ENCODE measurements at places on chromosomes 16 and 17.

DNA sequence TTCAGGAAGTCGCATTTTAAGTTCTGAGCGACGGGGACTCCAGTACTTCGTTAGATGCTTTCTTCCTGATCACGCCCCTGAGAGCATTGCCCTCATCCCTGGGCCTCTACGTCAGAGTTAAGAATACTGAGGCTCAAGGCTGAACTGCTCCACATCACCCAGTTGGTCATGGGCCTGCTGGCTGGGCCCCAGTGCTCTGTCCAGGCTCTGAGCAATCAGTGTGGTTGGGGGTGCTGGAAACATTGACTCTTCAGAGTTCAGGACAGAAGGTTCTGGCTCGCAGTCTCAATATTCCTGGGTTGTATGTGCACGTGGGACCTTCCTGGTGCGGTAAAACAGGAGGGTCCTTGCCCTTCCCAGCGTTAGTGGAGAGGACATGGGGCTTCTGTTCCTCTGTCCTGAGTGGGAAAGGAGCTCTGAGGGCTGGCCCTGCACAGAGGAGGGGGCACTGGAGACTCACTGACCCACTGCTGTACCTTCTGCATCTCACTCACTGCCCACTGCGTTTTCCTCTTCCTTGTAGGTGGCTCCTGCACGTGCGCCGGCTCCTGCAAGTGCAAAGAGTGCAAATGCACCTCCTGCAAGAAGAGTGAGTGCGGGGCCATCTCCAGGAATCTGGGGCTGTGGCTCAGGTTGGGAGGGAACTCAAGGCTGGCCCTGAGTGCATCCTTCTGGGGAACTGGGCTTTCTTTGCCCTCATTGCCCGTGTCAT lies 518 bp downstream of the MT1E start:
- no peak for DNase-seq

- DNase-seq, result no peak
Measured at GRCh38 chr17:7560172-7561027, 1.3 kb upstream of the SENP3 start.

DNA sequence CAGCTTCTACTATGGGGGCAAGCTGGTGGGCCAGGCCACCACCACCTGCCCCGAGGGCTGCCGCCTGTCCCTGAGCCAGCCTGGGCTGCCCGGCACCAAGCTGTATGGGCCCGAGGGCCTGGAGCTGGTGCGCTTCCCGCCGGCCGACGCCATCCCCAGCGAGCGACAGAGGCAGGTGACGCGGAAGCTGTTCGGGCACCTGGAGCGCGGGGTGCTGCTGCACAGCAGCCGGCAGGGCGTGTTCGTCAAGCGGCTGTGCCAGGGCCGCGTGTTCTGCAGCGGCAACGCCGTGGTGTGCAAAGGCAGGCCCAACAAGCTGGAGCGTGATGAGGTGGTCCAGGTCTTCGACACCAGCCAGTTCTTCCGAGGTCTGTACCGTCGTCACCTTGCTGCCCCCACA lies 19.5 kb downstream of the IRF8 start:
- no peak for DNase-seq

GRCh38 chr17:27586203-27586721 lies 44.7 kb upstream of the LGALS9 start:
- no peak for DNase-seq

GRCh38 chr17:61757168-61757567 lies 106.2 kb downstream of the BRIP1 start:
- DNase-seq, result no peak

DNA sequence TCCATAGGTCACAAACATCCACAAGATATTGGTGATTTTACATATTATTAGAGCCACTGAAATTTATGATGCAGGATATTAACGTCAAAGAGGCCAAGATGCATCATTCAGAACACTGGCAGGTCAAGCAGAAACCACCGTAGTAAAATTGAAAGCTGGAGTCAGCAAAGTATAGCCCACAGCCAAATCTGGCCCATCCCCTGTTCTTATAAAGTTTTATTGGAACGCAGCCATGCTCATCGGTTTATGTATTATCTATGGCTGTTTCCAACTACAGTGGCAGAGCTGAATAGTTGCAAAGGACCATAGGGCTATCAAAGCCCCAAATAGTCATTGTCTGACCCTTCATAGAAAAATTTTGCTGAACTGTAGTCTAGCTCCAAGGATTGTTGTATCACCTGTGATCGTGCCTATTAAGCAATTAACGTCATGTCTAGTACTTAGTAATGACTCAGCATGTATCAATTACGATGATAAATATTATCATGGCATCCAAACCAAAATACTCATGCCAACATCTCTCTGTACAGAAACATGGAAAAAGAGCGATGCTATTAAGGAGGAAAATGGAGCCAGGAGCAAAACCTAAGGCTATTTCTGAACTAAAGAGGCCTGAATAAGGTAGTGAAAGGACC lies 165.6 kb downstream of the IRX3 start:
- no peak for DNase-seq

GRCh38 chr17:35766903-35767510 lies 6.3 kb downstream of the C17orf50 start:
- DNase-seq, result peak; percentile 71

DNA sequence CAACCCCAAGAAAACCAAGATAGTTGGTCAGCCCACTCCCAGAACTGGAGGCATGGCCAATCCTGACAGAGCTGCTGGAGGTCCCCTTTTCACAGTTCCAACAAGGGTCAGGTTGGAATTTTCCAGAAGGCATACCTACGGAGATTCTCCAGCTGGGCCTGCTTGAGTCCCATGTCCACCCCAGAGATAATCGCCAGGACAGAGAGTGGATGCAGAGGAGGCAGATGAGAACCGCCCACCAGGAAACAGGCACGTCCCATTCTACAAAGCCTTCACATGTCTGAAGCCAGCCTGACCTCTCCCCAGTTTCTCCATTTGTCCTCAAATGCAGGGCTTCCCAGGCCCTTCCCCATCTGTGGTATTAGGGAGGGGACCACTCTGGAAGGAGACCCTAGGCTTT lies 47.4 kb upstream of the SMURF2 start:
- DNase-seq, result no peak

- no peak for DNase-seq
Measured at GRCh38 chr16:88380619-88381018, 2.1 kb upstream of the ZNF469 start.

- DNase-seq, result no peak
Measured at GRCh38 chr16:13029786-13030185, 128.4 kb downstream of the SHISA9 start.

- peak; percentile 73 for DNase-seq
Measured at GRCh38 chr16:67246081-67246755, 1.1 kb downstream of the FHOD1 start.

DNA sequence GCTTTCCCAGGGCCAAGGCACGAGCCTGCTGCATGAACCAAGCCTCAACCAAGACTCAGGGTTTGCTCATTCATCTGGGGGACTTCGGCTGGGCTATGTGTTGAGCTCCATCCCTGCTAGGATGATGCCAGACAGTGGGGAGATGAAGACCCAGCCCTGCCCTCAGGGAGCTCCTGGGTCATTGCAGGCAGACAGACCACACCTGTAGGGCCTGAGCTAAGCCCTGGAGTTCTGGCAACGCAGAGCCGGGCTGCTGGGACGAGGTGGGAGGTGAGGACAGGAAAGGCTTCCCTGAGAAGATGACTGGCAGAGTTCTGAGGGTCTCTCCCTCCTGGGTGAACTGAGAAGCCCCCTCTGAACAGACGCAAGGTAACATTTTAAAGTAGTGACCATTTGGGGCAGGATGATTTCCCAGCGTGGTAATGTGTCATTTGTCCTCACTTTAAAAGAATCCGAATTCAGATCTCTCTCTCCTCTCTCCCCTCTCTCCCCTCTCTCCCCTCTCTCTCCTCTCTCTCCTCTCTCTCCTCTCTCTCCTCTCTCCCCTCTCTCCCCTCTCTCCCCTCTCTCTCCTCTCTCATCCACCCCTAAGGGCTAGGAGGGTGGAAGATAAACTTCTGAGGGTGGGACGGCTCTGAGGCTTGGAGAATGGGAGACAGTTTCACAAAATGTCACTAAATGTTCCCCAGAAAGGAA lies 98.4 kb downstream of the MGAT5B start:
- no peak for DNase-seq

GRCh38 chr16:56789360-56789759 lies 59.4 kb downstream of the NUP93 start:
- DNase-seq, result peak; percentile 38

- no peak for DNase-seq
Measured at GRCh38 chr17:6420173-6420641, 14.7 kb downstream of the AIPL1 start.

- peak; percentile 33 for DNase-seq
Measured at GRCh38 chr17:164303-165235, 16.9 kb downstream of the DOC2B start.

GRCh38 chr17:43846963-43847371 lies at the start of gene CD300LG:
TSS of gene CD300LG (plus strand) at chr17:43847176. CDS start at chr17:43847217, 41 bp downstream.
- DNase-seq, result no peak

GRCh38 chr17:81942167-81942553 lies 4.9 kb downstream of the MYADML2 start:
- no peak for DNase-seq

DNA sequence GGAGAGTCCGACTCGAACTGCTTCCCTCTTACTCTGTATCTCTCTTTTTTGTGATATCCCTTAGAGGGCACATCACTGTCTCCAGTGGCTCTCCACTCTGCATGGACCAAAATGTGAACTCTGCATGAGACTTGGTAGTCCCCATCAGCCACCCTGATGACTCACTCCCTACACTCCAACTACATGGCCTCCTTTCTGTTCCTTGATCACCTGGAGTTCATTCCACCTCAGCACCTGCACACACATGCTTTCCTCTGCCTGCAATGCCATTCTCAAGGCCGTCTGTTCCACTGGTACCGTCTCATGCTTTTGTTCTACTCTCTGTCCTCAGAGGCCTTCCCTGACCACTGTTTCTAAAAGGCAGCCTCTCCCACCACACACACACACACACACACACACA lies 109.3 kb downstream of the DNAH9 start:
- DNase-seq, result no peak

GRCh38 chr17:1995907-1996799 lies 29.0 kb downstream of the RTN4RL1 start:
- DNase-seq, result no peak

DNA sequence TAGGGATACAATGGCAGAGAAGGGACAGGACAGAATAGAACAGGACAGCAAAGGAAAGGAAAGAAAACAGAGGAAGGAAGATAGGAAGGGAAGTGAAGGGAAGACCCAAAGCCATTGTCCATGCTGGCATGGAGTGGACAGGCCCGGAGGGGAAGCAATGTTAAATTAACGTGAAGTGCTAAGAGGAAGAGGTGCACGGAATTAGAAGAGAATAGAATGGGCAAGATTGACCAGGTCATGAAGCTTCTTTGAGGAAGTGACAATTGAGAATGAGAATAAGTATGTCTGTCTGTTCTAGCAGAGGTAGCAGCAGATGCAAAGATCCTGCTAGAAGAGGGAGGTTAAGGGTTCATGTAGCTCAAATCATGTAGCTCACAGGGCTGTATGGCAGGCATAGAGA lies 117.2 kb downstream of the MAF start:
- no peak for DNase-seq

GRCh38 chr16:25729188-25729915 lies 37.6 kb downstream of the HS3ST4 start:
- no peak for DNase-seq

GRCh38 chr16:89920723-89921122 lies 2.1 kb downstream of the MC1R start:
- no peak for DNase-seq

GRCh38 chr17:4548721-4549531 lies 6.3 kb downstream of the MYBBP1A start:
- DNase-seq, result peak; percentile 44

DNA sequence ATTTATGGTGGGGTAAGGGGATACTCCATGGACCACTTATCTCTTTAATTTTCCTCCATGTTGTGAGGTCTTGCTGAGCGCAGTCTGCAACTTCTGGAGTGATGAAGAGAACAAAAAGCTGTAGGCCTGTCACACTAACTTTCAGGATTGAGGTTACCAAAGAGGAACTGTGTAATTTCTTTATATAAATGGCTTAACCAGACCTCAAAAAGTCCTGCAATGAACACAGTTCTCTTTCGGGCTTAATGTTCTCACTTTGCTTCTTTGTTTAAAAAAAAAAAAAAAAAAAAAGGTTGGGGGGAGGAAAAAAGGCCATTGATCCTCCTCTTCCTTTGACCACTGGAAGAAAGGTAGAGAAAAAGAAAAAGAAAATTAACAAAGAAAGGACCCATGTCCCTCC lies 86.8 kb upstream of the SOX9 start:
- DNase-seq, result no peak

- DNase-seq, result no peak
Measured at GRCh38 chr17:75783069-75783783, 1.4 kb upstream of the UNK start.

DNA sequence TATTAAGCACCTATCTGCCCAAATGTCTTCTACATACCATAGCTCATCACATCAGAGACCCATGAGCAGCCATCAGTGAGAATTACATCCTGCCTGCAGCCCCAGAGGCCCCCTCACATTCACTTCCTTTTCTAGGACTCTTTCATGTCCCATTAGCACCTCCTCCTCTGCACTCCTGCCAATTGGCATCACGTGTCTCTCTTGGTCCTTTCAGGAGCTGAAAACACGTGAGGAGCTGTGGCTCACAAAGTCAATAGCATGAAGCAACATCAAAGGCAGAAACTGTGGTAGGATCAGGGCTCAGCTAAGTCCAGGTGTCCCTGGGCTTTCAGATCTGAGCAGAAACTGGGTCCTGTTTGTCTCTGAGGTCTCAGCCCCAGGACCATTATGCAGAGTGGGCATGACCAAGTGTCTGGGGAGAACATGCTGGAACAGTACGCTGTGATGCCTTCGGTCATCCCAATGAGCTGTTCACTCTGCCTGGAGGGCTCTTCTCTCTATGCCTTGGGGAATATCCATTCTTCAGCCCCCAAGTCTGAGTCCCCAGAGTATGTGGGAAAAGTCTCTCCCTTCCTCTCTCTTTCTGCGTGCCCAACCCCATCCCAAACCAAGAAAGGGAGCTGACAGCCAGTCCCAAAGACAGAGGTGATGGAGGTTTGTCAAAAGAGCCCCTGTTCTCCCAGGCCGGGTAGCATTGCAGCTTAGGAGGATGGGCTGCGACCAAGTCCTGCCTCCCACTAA lies 457.0 kb upstream of the CDH5 start:
- peak; percentile 4 for DNase-seq

DNA sequence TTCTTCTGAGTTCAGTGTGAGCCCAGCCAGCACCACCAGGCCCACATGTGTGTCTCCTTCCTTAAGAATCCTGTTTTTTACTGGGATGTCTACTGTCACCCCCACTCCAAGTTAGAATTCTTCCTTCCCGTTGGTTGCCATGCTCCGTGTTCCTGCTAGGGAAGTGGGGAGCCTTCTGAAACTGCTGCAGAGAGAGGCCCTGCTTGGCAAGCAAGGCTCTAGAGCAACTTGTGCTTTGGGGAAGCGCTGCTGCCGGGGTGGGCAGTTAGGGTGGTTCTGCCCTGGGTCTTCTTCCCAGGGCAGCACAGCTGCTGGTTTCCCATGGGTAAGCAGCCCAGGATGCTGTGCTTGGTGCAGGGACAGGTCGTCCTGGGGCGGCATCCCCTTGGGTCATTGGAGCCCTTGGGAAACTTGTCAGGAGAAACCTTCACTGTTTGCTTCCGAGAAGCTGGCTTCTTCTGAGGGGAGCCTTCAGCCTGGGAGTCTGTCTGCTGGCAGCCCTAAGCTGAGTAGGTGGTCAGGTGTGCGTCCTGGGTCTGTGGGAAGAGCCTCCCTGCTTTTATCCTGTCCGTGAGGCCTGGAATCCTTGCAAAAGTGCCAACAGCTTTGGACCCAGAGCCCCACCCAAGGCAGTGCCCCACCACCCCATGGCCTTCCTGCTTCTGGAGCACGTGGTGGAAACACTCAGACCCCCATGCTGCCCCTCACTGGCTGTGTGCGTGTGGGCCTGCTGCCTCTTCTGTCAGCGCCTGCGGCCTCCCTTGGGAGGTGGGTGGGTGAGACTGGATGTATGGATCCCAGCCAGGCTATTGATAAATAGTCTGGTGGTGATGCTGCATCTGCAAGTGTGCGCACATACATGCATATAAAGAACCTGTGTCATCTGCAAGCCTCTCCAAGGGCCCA lies 71.8 kb downstream of the PLD6 start:
- no peak for DNase-seq
